ENCODE measurements at places on chromosomes 2 and 18.

GRCh38 chr2:176140513-176141317 is 10.6 kb upstream of the HOXD4 start:
- DNase-seq, result no peak

DNA sequence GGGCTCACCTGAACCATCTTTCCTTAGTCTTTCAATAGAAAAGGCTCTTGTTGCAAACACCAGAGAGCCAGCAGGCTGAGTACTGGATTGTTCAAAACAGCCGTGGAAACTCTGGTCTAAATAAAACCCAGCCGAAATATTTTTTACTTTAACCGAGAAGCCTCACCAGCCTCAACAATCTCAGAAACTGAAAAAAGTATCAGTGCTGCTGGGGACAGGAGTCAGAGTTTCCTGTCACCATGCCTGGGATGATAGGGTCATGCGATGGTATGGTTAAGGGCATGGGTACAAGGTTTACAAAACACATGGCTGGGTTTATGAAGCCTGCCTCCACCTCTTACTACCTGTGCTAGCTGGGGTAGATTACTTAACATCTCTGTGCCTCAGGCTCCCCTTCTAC is 55.3 kb upstream of the FZD7 start:
- DNase-seq, result no peak

GRCh38 chr2:173051463-173052215 is 24.0 kb upstream of the MAP3K20 start:
- no peak for DNase-seq

- DNase-seq, result no peak
Observed at GRCh38 chr18:74506448-74507084, 10.4 kb downstream of the CNDP2 start.

DNA sequence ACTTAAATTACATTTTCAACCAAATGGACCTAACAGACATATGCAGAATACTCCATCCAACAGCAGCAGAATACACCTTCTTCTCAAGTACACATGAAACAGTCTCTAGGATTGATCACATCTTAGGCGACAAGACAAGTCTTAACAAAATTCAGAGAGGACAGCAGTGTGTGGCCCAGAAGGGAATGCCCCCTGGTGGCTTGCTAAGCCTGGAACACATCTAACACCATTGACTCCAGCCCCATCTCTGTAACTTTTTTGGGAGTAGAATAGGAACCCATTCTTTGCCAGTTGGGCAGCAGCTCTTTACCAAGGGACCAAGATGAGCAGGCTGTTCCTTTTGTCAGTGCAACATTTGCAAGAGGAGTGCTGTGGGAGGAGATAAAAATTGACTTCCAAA is 249.9 kb downstream of the PLCL1 start:
- no peak for DNase-seq
